ENCODE measurements at places on chromosomes 7 and 10.
A peak's percentile ranks its signal among the peaks of the same experiment; 100 is the strongest.

DNA sequence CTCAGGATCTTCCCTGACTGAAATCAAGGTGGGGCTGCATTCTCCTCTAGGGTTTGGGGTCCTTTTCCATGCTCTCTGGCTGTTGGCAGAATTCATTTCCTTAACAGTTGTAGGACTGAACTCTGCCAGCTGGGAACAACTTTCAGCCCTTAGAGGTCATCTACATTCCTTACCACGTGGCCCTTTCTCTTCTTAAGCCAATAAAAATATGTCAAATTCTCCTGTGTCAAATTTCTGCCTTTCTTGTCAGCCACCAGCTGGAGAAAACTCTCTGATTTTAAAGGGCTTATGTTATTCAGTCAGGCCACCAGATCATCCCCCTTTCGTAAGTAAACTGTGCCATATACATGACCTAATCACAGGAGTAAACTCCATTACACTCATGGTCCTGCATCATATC, 95.3 kb upstream of the IL6 start:
- no peak for DNase-seq

DNA sequence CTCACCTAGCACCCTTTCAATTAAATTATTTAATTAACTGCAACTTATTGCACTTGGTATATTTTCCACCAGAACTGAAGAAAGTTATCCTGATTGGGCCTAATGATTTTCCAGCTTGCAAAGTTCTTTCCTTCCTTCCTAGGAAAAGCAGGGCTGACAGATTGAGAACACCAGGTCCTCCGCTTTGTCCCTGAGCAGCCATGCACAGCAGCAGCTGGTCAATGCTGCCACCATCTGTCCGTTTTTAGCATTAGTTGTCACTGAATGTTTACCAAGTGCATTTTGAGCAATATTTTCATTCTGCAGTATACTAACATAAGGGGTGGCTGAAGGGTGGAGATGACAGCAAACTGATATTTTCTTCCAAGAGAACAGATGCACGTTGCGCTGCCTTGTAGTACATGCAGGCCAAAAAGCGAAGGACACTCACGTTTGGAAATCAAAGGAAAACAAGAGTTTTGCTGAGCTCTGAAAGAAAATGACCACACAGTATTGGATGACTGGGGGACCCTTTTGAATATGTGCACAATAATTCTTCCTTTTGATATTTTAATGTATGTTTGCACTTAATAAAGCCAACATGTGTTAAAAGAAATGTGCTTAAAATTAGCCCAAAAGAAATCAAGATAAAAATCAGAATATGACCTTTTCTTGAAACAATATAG, 248.8 kb upstream of the PTN start:
- peak; percentile 64 for DNase-seq

- no peak for DNase-seq
These were observed 110.6 kb downstream of the ITGB8 start for GRCh38 chr7:20441346-20441745.

DNA sequence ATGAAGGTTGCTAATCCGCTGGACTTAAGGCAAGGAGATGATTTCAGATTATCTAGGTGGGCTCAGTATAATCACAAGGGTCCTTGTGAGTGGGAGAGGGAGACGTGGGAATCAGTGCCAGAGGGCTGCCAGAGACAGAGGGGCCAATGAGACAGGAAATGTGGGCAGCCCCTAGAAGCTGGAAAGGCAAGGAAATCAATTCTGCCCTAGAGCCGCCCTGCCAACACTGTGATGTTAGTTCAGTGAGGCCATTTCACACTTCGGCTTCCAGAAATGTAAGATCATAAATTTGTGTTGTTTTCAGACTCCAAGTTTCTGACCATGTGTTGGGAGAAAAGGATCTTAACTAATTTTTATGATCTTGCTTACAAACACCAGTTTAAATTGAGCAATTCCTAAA, 3.6 kb upstream of the GPNMB start:
- no peak for DNase-seq

DNA sequence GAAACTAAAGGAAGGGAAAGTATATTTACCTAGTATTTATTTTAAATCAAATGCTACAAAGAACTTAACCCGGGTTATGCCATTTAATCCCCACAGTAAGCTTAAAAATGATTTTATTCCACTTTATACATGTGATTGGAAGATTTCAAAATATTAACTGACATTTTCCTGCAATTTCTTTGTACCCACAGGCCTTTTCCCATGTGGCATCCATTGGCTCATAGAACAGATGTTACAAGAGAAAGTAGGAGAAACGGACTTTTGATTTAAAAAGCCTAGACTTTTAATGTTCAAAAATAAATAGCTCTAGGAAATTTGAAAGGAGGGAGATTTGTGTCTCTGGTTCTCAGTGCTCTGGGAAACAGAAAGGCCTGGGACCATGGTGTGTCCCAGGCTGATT, 807.9 kb downstream of the KCNMA1 start:
- no peak for DNase-seq

Data from NB4 (cell line).